ENCODE measurements at places on chromosomes 12 and 14.

DNA sequence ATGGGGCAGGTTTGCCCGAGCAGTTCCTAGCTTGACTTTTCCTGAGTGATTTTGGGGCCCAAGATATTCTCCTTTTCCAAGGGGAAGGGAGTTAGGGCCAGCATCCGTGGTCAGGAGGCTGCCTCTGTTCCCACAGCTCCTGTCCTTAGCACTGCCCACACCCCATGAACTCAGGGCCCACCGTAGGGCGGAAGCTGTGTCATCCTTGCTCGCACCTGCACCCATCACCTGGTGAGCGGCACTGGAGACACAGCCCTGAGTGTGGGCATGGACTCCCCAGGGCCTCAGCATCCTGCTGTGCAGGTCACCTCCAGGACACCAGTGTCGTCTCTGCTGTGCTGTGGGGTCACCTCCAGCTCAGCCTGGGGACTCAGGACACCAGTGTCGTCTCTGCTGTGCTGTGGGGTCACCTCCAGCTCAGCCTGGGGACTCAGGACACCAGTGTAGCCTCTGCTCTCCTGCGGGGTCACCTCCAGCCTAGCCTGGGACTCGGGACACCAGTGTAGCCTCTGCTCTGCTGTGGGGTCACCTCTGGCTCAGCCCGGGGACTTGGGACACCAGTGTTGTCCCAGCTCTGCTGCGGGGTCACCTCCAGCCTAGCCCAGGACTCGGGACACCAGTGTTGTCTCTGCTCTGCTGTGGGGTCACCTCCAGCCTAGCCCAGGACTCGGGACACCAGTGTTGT, 322.9 kb downstream of the ADGRD1 start:
- no peak for DNase-seq

GRCh38 chr12:57250956-57251355, at the start of gene STAC3:
STAC3 (minus strand) TSS chr12:57251187; CDS start chr12:57249636, 1,551 bp downstream.
- DNase-seq = no peak

DNA sequence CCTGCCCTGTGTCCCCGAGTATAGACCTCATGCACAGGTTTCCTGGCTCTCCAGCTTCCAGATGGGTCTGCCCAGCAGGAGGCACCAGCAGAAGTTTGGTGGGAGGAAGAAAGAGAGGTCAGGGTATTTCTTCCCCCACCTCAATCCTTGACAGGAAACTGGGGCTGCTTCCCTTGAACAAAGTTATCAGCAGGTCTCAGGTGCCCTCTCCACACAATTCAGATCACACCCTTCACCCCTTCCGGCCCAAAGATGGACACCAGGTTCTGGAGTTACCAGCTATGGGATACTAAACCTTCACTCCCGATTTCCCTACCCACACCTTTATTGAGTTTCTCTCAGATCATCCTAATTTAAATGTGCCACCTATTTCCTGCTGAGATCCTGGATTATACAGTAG, 1.2 kb downstream of the SART3 start:
- DNase-seq = no peak

GRCh38 chr12:121770813-121771625, 22.5 kb downstream of the RHOF start:
- DNase-seq = no peak

DNA sequence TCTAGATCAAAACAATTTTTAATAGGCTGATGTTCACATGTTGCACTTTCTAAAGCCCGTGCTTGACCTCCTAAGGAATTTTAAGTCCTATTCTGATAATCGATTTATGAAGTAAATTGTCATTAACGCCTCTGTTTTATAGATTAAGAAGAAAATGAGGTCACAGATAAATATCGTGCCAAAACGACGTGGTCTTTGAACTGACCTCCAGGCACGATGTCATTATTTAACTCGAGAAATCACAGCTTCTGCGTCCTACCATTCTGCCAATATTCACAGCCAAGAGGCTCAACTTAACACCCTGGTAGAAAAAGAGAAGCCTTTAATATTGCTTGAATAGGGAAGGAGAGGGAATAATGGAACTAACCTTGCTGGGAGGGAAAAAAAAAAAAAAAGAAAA, 888 bp upstream of the EEA1 start:
- DNase-seq = no peak

GRCh38 chr14:94897082-94897481, 127.2 kb upstream of the GSC start:
- peak; percentile 4 for DNase-seq

DNA sequence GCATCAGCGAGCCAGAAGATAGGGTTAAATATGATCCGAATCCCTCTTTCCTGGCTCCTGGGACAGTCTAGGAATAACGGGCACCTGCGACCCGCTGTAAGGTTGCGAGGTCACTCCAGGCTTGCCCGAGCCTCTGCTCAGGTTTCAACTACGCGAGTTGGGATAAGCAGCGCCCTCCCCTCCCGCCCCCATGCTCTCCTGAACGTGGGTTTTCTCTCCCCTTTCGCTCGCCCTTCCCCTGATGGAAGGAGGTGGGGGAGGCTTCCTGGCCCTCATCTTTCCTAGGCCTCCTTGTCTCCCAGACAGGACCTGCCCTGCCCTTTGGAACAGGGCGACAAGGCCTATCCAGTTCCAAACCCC, 753 bp upstream of the ATP5MC2 start:
- peak; percentile 38 for DNase-seq

DNA sequence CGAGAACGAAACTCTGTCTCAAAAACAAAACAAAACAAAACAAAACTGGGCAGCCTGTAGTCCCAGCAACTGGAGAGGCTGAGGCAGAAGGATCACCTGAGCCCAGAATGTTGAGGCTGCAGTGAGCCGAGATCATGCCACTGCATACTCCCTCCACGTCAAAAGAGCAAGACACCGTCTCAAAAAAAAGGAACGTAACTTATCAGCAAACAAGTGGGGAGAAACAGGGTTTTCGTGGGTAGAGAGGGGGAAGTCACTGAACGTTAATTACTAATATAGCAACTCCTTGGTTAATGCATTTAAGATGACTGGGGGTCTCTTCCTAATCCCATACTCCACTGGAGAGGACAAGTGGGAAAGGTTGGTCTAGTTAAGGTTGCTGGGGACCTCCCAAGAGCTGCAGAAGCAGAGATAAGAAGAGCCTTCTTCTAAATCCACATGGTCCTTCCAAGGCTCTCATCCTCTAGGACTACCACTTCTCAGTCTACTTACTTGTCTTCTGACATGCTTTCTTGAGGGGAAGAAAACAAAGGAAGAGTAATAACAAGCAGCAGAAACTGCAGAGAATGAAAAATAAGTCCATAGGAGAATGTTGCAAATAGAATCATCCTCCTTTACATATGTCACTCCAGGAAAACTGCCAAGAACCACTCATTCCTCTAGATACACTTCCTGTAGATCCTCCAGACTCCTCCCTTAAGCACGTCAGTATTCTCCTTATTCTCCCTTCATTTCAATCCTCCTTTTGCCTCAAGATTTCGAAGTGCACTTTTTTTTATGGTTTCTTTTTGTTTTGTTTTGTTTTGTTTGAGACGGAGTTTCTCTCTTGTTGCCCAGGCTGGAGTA, 5.8 kb downstream of the NUMB start:
- peak; percentile 82 for DNase-seq
